ENCODE measurements at places on chromosomes 6 and 20.

- no peak for DNase-seq
These were observed 280.2 kb downstream of the TAF4 start for GRCh38 chr20:61785567-61785816.

- DNase-seq: no peak
These were observed 260.0 kb downstream of the ERMARD start for GRCh38 chr6:170011204-170012036.

DNA sequence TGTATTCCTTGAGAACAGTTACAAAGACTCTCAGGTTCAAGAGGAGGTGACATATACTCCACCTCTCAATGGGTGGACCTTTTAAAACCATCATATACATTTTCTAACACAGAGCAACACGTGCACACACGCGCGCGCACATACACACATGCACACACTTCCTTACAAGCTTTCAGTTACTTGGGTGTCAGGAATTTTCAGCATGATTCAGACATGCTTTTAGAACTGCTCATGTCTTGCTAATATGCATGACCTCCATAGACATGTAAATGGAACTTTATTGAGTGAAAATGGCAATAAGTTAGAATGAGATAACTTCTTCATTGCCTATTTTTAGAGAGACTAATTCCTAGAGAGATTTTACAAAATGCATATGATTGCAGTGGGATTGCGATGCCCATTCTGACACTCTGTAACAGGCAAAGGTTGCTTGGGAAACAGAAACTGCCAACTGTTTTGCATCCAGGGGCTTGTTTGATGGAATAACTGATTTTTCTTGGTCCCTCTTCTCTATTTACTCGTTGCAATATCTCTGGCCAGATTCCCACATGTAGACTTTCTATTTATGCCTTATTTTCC is 531.4 kb upstream of the RNF217 start:
- DNase-seq: no peak

DNA sequence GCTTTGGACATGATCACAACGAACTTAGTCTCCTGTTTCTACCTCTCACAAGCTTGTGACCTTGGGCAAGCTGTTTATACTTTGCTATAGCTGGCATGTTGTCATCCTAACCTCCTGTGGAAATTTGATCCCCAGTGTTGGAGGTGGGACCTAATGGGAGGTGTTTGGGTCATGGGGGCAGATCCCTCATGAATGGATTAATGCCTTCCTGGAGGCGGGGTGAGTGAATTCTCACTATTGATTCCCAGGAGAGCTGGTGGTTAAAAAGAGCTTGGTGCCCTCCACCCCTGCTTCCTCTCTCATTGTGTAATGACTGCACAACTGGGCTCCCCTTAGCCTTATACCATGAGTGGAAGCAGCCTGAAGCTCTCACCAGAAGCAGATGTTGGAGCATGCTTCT is 228.9 kb downstream of the HIVEP2 start:
- no peak for DNase-seq

DNA sequence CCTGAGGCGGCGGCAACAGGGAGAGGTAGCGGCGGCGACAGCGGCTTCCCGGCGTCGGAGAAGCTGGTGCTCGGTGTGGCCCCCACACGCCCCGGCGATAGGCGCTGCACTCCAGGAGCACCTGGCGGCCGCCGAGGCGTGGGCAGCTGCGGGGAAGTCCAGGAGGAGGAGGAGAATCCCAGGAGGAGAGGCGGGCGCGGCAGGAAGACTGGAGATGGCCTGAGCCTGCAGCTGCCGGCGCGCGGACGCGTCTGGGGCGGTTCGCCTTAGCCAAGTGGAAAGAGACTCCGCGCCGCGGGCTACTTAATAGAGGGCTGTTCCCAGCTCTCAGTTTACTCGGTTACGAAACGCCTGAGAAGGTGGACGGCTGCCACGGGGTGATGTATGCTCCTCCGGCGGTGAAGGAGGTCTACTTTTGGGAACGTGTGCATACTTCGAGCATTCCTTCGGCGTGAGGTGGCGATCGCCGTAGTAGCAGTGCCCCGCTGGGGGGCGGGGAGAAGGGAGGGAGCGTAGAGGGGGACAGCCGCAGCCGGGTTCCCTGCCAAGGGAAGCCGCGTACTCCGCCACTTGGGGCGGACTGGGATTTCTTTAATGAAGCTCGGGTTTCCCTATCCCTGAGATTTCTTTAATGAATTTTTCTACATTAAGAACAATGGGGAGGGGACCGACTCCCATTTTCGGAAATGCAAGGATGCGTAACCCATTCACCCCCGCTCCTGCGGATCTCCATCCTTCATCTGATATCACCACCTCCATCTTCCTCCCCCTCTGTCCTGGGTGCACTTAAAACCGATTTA is at the start of gene COL12A1:
COL12A1 (minus strand) TSS at position 278 of the 800 bp plus-strand sequence. CDS start 3,261 bp downstream, outside the sequence.
- DNase-seq: peak; percentile 94
